LHCN-M2 (cell line): ENCODE measurements at places on chromosomes 11 and 22.

DNA sequence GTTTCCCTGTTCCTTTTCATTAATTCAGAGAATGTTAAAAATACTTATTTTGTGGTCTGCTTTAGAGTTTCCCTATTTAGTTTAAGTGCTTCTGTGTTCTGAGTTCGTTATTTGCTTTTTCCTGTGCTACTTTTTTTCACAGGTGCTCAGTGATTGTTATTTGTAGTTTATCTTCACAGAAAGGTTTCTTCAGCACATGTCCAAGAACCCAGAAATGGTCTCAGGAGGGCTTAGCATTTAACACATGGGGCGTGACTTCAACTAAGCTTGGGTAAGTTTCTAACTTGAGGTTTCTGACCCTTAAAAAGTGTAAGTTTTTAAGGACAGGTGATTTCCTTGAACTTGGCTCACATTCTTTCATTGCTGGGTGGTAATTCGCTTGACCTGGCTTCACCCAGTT, 157.3 kb downstream of the AASDHPPT start:
- DNase-seq, result no peak

GRCh38 chr11:87529486-87529885, 491.8 kb downstream of the TMEM135 start:
- no peak for DNase-seq

DNA sequence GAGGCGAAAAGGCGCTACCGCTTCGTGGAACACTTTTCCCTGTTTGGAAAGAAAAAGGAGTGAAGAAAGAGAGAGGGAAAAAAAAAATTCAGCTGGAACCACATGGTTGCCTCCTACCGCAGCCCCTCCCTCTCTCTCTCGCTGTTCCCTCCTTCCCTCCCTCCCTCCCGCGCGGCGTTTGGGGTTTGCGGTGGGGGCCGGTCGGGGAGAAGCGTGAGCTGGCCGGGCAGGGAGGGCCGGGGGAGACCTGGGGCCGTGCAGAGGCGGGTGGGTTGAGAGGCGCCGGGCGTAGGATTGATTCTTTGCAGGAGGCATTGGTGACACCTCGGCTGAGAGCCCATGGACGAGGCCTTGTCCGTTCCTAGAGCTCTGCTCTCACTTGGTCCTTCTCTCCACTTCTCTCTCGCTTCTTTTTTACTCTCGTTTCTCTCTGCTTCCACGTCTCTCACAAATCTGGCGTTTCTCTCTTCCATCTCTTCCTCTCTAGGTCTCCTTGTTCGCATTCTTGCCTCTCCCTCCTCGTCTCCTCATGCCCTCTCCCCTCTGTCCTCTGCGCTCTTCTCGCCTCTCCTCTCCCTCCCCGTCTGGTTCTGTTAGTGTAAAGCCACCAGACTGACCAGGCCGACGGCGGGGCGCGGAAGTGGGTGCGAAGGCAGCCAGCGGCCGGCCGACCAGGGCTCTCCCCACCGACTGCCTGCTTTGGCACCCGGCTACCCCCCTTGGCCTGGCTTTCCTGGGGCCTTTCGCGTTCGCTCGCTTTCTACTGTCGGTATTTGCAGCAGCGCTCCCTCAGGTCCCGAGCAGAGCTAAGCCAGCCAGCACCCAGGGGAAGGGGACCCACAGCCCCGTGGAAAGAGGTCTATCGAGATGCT, at the start of gene CLMP:
TSS of gene CLMP (minus strand) at position 61 of the 872 bp plus-strand sequence. CDS start 308 bp downstream, outside the sequence.
- DNase-seq, result peak; percentile 68

DNA sequence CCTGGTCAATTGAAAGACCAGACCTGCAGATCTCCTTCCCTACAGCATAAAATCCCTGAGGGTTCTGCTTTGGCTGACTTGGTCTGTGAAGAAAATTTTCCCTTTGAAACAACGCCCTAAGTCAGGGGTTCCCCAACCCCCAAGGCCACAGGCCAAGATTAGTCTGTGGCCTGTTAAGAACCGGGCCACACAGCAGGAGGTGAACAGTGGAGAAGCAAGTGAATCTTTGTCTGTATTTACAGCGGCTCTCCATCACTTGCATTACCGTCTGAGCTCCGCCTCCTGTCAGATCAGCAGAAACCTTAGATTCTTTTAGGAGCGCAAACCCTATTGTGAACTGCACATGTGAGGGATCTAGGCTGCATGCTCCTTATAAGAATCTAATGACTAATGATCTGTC, 38.2 kb downstream of the CCDC83 start:
- no peak for DNase-seq

DNA sequence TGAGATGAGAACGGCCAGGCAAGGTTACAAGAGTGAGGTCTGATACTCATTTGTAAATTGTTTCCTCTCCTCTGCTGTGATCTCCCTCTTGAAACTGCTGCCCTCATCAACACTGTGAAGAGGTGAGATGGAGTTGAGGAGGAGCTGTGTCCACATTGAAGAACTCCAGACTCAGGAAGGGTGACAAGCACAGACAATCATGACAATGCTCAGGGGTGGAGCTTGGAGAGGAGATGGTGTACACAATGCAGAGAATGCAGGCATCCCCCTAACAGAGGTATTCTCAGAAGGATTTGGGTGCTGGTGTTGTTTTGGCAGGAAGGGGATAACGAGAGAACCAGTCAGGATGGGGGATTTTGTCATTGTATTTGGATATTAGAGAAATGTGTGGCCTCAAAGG, 21.5 kb upstream of the MMP7 start:
- DNase-seq, result no peak

DNA sequence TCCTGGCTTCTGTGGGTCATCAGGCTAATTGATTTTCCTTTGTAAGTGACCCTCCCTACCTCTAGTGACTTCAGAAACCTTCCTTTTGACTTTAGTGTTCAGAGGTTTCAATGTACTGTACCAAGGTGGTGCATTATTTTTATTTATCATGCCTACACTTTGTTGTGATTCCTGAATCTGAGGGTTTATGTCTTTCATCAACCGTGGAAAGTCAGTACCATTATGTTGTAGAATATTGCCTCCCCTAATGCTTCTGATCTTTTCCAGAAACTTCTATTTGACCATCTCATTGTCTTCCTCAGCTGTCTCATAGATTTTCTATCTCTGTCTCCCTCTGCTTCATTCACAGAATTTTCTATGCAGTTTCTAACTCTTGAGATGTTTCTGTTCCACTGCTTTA, 105.5 kb downstream of the KCNQ1OT1 start:
- no peak for DNase-seq

DNA sequence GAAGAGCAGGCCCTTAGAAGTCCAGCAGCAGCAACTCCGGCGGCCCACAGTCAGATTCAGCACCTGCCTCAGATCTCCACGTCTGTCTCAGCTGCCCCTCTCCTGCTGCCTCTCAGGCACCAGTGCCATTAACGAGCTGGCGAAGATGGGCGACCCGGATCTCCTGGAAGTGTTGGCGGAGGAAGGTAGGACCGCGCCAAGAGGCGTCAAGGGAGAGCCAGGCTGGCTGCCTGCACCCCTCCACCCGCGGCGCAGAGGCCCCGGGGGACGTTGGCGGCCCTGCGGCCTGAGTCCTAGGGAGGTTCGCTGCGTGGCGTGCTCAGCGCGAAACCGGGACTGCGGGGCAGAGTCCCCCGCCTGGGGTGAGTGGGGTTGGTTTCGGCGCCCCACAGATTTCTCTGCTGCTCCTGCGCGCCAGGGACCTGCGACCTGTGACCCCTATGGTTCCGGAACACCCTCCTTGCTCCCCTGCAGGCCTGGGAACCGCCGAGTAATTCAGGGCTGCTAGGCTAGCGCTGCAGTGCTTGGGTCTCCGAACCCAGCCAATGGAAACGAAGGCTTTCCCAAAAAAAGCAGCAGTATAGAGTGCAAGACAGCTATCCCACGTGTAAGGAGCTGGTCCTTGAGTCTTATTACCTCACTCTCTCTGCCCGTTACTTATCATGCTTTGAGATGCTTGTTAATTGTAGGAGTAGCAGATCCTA, 615 bp downstream of the ANO5 start:
- DNase-seq, result no peak

- no peak for DNase-seq
Measured at GRCh38 chr11:61679296-61679695, 895 bp upstream of the DAGLA start.

GRCh38 chr22:30025221-30025620, 55.0 kb upstream of the HORMAD2 start:
- DNase-seq, result no peak

GRCh38 chr11:66509131-66509561, 1.3 kb upstream of the BBS1 start:
- no peak for DNase-seq

DNA sequence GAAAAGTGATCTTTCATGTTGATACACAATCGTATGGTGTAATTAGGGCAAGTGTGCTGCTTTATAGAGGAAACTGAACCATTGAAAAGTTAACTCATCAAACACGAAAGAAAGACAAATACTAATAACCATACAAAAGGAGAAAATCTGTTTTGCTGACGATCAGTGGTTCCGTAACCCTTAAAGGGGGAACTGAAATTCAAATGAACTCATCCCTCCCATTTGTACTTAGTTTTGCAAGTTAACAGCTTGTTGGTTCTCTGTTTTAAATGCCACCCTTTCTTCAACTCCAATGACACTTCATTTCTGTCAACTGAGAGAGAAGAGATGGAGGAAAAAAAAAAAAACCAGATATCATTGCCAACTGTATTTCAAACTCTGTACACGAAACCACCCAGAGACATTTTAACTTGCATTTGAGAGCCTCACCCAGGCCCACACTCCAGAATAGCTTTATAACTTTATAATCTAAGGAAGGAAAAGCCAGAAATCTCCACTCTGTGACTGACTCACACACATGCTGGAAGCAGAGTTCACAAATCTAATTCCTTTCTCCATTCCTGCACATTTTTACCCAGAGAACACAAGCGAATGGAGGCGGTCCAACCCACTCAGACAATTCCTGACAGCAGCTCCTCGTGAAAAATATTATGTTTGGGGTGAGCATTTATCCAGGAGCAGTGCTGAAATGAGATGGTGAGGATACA, 17.4 kb upstream of the CSNK2A3 start:
- no peak for DNase-seq

DNA sequence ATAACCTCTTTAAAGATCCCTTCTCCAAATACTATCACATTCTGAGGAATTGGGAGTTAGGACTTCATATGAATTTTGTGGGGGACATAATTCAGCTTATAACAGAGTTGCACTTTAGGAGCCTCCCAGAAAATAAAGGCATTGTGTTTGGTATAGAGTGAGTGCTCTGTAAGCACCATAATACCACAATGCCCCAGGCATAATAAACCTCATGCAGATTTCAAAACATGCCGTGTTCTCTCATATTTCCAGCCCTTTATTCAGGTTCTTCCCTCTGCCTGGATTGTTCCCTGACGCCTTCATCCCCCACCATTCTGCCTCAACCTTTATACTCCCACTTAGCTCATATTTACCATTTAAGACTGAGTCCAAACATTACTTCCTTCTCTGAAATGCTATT, 398.8 kb upstream of the FAT3 start:
- no peak for DNase-seq

DNA sequence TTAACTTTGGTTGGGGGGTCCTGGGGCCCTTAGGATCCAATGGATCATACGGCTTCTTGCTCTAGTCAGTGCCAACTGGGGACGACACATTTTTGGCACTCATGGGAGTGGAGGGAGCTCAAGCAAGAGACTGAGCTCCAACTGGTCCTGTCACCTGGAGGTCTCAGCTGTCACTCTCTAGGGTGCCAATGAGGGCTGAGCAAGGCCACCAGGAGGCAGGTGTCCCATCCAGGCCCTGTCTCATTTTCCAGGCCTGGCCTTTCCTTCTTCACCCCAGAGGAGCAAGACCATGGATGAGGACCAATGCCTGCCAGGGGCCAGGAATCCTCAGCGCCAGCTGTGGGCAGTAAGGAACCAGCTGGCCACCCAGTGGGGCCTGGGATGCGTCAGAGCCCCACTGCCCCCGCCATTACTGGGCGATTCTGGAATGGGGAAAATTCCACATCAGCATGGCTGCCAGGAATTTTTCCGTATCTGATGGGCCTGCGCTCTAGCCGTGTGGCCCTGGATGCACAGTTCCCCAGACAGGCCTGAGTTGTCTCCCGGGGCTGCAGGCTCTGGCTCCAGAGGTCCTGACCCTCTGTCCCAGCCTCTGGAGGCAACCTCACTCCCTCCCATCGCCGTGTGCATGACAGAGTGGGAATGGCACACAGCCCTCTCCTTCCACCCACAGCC, 669 bp upstream of the GAL3ST1 start:
- DNase-seq, result peak; percentile 73

DNA sequence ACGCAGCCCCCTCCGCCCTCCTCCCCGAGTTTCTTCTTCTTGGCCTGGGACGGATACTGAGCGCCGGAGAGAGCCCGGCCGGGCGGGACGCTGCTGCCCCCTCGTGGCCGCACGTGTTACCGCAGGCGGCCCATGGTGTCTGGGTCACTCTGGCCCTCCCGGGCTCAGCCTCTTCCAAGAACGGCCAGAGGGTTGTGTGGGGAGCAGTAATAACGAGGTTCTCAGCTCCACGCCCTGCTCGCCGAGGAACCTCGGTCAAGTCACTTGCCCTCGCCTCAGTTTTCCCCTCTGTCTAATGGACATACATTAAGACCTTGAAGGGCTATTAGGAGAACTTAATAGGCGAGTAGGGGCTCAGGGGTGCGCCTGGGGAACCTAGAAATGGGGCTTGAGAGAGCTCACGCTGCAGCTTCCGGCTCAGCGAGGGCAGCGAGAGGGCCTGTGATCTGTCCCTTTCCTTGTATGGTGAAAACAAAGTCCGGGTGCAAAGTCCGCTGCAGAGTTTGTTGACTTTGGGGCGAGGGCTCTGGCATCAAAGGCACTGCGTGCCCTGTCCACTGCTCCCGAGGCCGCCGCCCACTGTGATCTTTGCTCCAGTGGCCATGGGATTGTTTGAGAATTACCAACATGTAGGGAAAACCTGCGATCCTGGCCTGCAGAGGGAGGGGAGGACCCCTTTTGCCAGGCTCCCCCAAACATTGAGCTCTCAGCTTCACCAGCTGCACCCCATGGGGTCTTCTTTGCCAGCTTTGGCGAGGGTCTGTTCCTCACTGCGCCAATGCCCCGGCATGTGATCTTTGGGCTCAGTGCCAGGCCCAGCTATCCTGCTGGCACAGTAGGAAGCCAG, 14.4 kb upstream of the LRP5 start:
- DNase-seq, result peak; percentile 74

- peak; percentile 99 for DNase-seq
Measured at GRCh38 chr22:30206944-30207343, 39.6 kb downstream of the LIF start.

- peak; percentile 2 for DNase-seq
Measured at GRCh38 chr22:28629420-28630176, 50.0 kb downstream of the TTC28 start.

- no peak for DNase-seq
Measured at GRCh38 chr22:37117092-37117491, 7.6 kb upstream of the TMPRSS6 start.

DNA sequence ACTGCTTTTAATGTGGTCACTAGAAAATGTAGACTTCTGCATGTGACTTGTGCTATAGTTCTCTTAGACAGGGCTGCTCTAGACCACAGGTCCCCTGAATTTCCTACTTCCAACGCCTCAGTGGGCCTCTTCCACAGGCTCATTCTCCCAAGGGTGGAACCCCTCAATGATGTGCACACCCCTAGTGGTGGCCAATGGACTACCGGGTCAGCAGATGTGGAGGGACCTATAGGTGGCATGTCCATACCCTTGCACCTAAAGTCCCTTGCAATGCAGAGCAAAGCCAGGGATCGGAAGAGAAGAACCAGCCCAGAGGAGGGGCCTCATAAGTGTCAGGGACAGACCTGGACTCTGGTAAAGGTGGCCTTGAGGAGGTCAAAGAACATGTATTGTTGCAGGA, 20.0 kb downstream of the MMP13 start:
- DNase-seq, result no peak

GRCh38 chr22:30217698-30218560, 28.6 kb downstream of the LIF start:
- peak; percentile 39 for DNase-seq
